MV-4-11 (cell line): ENCODE measurements at places on chromosomes 6 and 20.

- DNase-seq: no peak
These were observed 586.8 kb downstream of the RFPL4B start for GRCh38 chr6:112933947-112934346.

DNA sequence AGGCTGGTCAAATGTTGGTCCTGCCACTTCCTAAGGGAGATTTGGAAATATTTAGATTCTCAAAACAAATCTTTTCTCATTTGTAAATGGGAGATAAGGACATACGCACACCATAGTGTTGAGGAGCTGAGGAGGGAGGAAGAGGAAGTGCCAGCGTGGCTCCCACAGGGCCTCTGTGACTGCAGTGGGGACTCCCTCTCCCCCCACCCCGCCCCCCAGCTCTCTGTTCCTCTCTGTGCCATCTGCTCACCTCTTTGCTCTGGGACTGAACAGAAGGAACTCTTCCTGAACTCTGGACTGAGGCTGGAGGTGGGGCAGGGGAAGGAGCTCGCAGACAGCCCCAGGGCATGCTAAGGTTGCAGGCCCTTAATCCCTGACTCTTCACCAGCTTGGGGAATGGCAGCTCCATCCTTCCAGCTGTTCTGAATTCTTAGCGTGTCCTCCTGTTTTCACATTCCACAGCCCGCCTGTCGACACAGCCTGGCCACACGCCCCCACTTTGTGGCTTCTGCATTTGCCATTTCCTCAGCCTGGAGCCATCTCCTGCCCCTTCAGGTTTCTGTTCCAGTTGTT lies 11.4 kb downstream of the DDX27 start:
- DNase-seq: peak; percentile 90

DNA sequence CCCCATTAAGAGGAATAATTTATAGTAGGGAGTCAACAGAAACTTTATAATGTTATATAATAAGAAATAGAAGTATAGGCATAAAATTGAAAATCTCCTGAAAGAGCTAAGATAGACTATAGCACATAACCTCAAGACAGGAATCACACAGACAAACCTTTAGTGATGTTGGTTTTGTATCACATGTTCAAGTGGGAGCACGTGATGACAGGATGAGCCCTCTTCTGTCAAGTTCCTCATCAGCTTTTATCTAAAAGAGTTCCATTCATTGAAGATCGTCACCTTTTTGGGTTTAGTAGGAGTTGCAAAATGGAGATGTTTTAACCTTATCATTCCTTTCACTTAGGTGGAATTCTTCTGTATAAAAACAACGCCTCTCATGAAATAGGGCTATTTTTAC lies 127.0 kb downstream of the MCHR2 start:
- no peak for DNase-seq

DNA sequence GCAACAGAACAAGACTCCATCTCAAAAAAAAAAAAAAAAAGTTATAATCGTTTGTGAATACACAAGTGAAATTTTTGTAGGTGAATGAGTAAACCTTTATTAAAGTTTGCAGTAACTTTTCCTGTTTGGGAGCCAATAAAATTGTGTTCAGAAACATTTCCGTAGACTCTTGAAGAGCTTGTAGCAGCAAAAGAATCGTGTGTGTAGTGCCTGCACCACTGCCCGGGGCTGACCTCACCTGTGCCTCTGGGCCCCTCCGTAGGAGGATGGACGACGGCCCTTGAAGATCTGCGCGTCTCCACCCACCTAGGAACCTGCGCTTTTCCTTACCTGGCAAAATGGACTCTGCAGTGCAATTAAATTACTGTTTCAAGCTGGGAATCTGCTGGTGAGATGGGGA lies 366.0 kb downstream of the THBS2 start:
- DNase-seq: no peak

DNA sequence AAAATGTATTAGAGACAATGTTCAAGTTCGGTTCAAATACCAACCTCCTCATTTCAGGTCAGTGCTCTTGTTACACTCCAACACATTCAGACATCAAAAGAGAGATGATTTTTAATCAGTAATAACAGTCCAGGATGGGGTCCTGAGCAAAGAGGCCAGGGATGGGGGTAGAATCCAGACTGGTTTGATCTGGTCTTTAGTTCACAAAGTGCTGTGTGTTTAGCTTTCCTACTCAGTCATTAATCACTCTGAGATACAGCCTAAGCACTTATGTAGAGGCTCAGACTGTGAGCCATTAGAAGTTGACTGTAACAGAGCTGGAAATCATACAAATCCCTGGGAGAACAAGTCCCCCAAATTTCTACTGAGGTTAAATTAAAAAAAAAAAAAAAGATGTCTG lies 241.6 kb downstream of the PTPRK start:
- no peak for DNase-seq

GRCh38 chr6:44006123-44006871 lies 121.0 kb downstream of the MRPL14 start:
- DNase-seq: no peak

GRCh38 chr6:159999240-159999671 lies 30.4 kb downstream of the IGF2R start:
- DNase-seq: no peak

GRCh38 chr6:104728448-104728847 lies 131.3 kb downstream of the HACE1 start:
- no peak for DNase-seq

GRCh38 chr6:32980488-32981038 lies 12.2 kb downstream of the BRD2 start:
- DNase-seq: no peak

DNA sequence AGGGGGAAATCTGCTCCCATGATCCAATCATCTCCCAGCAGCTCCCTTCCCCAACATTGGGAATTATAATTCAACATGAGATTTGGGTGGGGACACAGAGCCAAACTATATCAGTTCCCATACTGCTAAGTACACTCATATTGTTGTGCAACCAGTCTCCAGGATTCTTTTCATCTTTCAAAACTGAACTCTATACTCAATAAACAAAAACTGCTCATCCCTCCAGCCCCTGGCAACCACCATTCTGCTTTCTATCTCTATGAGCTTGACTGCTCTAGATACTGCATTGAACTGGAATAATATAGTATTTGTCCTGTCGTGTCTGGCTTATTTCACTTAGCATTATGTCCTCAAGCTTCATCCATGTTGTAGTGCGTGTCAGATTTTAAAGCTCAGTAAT lies 42.9 kb downstream of the STX11 start:
- no peak for DNase-seq

DNA sequence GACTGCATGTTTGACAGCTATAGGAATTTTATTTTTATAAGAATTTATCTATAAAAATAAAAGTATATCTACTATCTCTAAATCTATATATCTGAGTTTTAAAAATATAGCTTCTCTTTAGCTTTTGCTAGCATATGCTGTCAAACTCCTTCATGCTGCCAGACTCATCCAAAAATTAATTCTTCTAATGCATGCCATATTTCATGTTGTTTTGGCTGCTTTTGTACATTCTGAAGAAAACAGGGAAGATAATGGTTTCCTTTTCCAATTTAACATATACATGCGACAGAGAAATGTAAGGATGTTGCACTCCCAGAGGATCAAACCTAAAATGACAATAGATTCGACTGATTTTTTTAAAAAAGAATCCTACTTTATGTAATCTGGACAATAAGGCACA lies 577.2 kb upstream of the FLRT3 start:
- no peak for DNase-seq

DNA sequence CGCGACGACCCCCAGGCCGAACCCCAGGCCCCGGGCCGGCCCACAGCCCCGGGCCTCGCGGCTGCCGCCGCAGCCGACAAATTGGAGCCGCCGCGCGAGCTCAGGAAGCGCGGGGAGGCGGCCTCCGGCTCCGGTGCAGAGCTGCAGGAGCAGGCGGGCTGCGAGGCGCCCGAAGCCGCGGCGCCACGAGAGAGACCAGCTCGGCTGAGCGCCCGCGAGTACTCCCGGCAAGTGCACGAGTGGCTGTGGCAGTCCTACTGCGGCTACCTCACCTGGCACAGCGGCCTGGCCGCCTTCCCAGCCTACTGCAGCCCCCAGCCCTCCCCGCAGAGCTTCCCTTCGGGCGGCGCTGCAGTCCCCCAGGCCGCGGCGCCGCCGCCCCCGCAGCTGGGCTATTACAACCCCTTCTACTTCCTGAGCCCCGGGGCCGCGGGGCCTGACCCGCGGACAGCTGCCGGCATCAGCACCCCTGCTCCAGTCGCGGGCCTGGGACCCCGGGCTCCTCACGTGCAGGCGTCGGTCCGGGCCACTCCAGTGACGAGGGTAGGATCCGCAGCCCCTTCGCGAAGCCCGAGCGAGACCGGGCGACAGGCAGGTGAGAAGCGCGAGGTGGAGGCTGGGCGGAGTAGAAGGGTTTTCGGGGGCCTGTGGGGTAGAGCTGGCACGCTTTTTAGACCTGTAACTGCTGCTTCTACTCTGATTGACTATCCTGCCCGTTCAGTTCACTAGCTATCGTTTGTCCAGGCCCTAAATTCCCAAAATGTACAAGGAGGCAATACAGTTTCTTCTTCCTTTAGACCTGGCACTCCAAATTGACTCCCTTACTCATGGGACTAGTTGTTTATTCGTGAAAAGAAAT lies 654 bp downstream of the FAM8A1 start:
- no peak for DNase-seq

DNA sequence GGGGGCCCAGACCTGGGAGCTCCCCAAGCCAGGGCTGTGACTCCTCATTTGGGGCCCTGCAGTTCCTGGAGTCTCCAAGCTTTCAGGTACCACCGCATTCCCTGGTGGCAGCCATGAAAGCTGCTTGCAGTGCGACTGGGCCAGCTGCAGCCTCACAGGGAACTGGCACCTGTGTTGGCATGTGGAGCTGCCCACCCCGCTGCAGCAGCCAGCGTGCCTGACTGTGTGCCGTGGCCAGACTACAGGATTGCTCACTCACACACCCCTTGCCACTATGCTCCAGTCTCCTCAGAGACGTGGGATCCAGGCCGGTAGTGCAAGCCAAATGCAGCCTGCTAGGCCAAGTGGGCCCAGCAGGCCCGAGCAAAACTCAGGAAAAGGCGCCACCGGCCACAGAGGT lies 450.7 kb downstream of the COL12A1 start:
- no peak for DNase-seq

DNA sequence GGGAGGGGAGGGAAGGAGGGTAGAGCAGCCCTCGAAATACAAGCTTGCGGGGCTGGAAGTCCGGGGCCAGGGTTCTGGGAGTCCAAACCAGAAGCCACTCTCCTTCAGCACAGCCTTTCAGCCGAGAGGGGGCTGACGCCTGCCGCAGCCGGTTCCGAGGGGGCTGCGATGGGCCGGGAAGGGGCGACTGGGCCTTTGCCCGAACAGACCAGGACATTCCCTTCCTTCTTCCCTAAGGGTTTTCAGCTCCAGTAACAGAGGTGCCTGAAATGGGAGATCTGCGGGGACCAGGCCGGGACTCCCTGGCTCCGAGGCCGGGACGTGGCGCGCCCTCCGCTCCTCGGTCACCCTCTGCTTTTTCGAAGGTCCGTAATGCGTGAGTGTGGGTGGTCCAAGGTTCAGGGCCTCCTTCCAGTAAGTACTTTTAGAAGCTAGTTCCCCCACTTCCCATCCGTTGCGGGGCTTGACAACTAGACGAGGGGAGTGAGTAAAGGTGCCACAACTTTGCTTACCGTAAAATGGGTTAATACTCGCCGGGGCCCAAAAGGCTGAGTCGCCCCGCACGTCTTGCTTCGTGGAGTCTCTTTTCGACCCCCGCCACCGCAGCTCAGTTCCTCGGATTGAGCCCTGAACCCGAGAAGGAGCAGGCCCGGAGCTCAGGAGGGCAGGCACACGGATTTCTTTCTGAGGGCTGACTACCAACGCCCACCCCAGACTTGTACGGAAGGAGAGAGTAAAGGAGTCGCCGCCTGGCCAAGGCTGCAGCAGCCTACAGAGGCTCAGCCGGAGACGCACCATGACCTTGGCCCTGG lies 2.9 kb upstream of the OLIG3 start:
- no peak for DNase-seq

- DNase-seq: no peak
These were observed 175.4 kb upstream of the FLRT3 start for GRCh38 chr20:14512839-14513238.

DNA sequence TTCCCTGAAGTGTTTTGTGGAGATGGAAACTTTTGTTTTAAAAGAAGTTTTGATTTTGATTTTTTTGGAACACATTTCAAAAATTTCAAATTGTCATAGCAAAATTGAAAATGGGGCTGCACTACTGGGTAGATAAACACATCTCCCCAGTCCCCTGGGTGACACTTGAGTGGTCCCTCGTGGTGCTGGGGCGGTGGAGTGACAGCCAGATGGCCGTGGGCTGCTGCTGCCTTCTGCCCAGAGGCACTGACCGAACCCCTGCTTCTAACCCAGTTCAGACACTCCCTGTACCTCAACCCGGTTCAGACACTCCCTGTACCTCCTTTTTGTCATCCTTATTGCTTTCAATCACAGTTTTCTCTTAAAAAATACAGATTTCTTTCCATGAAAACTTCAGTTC lies 69.9 kb upstream of the SYNJ2 start:
- DNase-seq: no peak

GRCh38 chr20:38770546-38770945 lies 22.3 kb downstream of the ACTR5 start:
- no peak for DNase-seq

DNA sequence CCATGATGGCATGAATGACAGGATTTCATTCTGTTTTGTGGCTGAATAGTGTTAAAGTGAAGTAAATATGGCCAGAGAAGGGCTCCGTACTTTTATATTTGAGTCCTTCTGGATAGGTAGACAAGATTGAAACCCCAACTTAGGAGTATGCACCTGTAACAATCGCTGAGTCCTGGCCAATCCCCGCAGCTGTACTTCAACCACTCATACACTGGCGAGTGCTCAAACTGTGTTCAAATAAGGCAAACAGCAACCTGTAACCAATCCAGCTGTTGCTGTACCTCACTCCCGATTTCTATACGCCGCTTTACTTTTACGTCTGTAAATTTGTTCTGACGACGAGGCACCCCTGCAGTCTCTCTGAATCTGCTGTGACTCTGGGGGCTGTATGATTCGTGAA lies 6.7 kb downstream of the TTLL2 start:
- no peak for DNase-seq

GRCh38 chr6:105485456-105485855 lies 82.6 kb upstream of the PREP start:
- no peak for DNase-seq

DNA sequence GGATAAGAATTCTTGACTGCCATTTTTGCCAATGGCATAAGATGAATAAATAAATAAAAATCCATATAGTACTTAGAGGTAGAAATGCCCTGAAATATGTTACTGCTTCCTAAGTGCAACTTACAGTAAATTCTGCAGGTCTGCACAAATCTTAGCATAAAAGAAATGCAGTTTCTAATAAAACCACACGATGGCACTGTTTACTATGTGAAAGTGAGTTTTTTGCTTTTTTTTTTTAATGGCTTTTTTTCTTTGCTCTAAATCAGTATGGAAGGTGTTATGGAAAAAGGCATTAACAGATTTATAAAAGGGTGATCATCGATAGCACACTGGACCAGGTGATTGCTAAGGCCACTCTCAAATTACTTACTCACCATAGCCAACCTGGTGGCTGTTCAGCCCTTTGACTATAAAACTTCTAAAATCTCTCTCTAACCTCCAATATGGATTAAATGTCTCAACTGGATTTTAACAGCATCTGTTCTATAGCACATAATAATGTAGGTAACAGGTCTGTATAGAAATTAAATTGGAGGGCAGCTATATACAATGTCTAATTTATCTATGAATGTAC lies 45.8 kb downstream of the AHI1 start:
- peak; percentile 36 for DNase-seq
